ENCODE measurements at places on chromosomes 4 and X.
A peak's percentile ranks its signal among the peaks of the same experiment; 100 is the strongest.

DNA sequence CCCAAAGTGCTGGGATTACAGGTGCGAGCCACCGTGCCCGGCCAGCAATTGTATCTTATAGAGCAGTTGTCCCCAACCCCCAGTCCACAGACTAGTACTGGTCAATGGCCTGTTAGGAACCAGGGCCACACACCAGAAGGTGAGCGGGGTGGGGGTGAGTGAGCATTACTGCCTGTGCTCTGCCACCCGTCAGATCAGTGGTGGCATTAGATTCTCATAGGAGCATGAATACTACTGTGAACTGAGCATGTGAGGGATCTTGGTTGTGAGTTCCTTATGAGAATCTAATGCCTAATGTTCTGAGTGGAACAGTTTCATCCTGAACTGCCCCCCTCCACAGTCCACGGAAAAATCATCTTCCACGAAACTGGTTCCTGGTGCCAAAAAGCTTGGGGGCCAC is 328.0 kb upstream of the BOD1L1 start:
- DNase-seq, result no peak

- DNase-seq, result no peak
These were observed 26.4 kb downstream of the PRIMPOL start for GRCh38 chr4:184675821-184676492.

DNA sequence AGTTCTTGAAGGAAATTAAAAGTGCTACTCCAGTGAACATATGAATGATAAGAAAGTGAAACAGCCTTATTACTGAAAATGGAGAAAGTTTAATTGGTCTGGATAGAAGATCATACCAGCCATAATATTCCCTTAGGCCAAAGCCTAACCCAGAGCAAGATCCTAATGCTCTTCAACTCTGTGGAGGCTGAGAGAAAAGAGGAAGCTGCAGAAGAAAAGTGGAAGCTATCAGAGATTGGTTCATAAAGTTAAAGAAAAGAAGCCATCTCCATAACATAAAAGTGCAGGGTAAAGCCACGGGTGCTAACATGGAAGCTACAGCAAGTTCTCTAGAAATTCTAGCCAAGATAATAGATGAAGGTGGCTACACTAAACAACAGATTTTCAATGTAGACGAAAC is 85.5 kb upstream of the ATOH1 start:
- DNase-seq, result no peak

DNA sequence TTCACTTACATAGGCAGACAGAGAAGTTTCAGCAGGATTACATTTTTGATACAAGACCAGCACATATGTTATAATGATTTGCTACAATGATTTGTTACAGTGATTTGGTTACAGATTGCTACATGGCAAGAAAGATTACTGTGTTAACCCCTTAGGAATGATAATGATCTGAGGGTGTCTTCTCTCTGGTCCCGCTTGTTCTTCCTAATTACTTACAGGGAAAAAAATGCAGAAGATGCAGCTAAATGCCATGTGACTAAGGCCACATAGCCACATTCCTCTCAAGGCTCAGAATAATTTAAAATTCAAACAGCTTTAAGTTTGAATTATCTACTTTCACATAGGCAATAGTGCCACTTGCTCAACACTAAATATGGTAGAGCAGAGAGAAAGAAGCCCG is 9.7 kb upstream of the LAP3 start:
- DNase-seq, result no peak

GRCh38 chrX:53440101-53440500 is 5.9 kb upstream of the HSD17B10 start:
- DNase-seq, result no peak

- no peak for DNase-seq
These were observed 2140.1 kb upstream of the AGA start for GRCh38 chr4:179582164-179582905.

- DNase-seq, result no peak
These were observed 46.8 kb downstream of the HPGD start for GRCh38 chr4:174475528-174475927.

DNA sequence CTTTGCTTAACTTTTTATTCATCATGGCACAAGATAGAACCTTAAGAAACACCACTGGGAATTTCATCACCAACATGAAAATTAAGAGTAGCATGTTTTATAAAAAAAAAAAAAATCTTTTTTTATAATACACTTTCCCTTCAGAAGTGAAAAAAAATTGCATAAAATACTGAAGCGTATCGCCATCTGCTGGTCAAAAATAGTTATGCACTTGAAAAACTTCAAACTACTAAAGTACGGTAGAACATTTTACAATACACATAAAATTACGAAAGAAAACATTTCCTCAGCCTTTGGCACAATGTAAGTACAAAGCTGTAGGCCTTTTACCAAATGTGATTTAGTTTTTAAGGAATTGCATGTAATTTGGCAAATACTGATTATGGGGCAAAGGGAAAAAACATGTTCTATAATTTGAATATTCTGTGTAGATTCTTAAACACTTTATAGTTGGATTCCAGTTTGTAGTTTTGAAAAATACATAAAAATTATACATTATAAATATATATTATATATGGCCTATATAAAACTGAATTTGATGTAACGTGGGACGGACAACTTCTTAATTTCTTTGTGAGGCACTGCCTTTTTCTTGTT is 26.5 kb downstream of the HCCS start:
- DNase-seq, result peak; percentile 11

- DNase-seq, result no peak
These were observed 330.7 kb downstream of the PTTG2 start for GRCh38 chr4:38290914-38291313.

- DNase-seq, result no peak
These were observed 1.8 kb downstream of the PLXNA3 start for GRCh38 chrX:154459832-154460231.

DNA sequence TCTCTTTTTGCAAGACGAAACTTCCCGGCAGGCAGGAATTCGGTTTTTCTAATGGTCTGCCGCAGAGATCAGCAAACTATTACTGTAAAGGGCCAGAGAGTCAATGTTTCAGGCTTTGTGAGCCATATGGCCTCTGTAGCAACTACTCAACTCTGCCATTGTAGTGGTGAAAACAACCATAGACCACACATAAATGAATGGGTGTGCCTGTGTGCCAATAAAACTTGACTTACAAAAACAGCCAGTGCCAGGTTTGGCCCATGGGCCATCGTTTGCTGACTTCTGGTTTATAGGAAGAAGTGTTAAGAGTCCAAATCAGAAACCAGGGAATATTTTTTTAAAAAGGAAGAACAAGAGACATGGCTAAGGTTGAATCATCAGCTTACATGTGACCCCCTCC is 163.0 kb downstream of the SH3KBP1 start:
- no peak for DNase-seq

GRCh38 chr4:44150091-44150576 is 298.5 kb downstream of the KCTD8 start:
- DNase-seq, result no peak

GRCh38 chr4:83011689-83012199 is 1.1 kb upstream of the LIN54 start:
- no peak for DNase-seq

- DNase-seq, result no peak
These were observed 104.5 kb upstream of the VEGFC start for GRCh38 chr4:176897226-176897625.

DNA sequence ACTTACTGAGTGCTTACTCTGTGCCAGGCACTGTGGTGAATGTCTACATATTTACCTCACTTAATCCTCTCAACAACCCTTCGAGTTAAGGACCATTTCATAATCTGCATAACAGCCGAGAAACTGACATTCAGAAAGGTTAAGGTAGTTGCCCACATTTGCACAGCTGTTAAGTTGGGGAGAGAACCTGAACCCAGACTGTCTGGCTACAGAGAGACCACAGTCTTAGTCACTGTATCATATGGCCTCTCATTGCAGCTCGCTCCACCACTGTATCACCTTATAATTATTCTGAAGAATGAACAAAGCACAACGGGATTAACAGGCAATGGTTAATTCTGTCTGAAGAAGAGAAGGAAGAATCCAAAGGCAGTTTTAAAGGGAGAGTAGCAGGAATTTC is 98.5 kb downstream of the ADGRA3 start:
- DNase-seq, result no peak

- no peak for DNase-seq
These were observed 36.9 kb upstream of the MED14 start for GRCh38 chrX:40772290-40772689.

DNA sequence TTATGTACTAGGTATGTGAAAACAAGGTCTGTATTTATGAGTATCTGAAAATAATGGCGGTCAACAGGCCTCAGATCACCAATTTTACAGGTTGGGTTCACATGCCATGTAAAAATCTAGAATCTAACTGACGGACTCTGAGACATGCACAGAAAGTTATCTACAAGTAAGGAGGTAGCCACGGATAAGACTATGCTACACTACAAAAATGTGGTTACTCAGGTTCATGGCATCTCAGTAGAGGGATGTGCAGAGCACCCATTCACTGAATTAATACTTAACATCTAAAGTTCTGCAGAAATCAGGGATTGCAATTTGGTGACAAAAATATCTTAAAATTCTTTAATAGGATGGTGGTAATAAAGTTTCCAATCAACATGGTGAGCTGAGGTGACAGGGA is 155.9 kb downstream of the APBB2 start:
- DNase-seq, result no peak

DNA sequence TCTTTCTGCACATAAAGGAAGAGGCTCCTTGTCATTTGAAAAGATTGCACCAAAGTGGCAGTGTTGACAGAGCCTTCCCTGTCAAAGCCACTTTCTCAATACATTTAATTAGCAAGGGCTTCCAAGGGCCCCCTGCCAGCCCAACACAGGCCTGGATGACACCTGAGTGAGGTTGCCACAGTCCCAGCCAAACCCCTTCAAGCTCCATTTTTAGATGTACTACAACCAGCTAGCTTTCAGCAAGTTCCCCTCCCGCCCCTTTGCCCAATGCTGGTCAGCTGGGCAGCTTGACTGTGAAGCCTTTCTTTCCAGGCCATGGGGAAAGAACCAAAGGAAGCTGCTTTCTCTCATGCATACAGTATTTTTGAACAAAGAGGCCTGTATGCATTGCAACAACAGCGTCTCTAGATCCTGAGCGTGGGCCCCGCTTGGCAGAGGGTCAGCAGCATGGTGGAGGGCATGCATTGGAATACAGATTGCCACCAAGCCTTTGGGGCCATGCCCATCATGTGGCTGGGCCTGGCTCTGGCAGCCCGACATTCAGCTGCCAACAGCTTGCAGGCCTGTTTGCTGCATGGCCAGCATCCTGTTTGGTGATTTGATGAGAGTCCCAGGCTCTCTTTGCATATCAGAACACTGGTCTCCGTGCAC is 261.1 kb upstream of the GATB start:
- DNase-seq, result no peak

- no peak for DNase-seq
These were observed 655.1 kb upstream of the ADGRL3 start for GRCh38 chr4:60544981-60545380.

GRCh38 chrX:51144828-51145442 is 187.7 kb upstream of the NUDT10 start:
- peak; percentile 19 for DNase-seq

- DNase-seq, result no peak
These were observed 90.2 kb downstream of the CBR4 start for GRCh38 chr4:168919706-168920324.

DNA sequence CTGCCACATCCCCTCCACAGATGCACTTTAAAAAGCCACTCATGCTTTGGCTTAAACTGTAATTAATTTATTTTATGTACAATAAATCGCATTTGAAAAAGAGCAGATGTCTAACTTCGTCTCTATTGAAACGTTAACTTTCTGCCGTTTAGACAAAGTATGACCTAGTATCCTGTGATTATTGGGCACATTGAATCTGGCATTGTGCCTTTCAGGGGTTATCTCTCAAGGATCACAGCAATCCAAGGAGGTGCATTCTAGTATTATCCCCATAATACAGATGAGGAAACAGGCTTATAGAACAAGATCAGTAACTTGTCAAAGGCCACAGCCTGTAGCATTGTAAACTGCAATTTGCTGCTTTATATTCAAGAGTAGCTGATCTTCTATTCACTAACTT is 4.6 kb downstream of the RASL11B start:
- DNase-seq, result no peak

DNA sequence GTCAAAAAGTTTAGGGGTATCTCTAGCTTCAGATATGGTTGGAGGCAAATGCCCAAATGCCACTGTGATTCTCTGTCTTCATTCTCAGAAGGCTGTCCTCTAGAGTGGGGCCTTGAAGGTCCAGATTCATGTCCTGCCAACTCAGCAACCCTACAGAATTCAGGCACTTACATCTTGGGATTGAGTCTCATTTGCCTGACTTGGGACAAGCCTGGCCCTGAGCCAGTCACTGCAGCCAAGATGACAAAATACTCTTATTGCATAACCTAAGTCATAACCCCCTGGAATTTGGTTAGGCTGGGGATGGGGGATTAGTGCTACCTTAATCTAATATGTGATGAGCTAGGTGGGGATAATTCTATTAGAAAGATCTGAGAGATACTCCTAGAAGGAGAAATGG is 100.5 kb downstream of the AREG start:
- DNase-seq, result no peak

- no peak for DNase-seq
These were observed 67.1 kb downstream of the DTHD1 start for GRCh38 chr4:36348403-36348938.

- no peak for DNase-seq
These were observed 73.2 kb upstream of the ANXA10 start for GRCh38 chr4:168019019-168019651.

DNA sequence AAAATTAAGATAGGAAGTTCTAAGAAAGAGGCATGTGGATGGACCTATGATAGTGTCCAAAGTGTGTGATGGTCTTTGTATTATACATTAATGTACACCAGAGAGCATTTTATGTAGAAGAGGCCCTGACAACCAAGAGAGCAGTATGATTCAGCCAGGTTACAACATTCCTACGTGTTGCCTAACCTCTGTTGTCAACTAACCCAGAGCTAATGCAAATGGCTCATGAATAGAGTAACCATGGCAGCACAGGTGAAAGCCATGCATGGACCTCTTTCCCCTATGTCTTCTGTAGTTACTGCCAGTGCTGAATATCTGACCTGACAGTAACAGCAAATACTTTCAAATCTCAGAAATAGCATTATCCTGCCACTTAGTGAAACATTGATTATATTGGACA is 255.6 kb downstream of the NDST4 start:
- no peak for DNase-seq

DNA sequence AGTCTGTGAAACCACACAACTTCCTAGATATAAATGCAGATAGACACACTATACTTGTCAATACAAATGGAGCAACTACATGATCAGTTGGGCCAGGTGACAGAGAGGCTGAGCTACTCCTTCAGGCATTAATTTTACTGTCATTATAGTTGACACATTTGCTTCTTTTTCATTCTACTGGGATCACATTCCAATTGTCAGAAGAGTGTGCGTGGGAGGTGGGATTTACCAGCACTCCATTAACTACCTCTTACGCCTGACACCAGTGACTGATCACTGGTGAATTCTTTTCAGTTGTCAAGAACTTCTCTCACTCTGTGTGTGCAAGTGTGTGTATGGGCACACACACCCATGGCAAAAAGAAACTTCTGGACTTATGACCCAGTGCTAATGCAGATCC is 94.2 kb upstream of the DIAPH2 start:
- no peak for DNase-seq

DNA sequence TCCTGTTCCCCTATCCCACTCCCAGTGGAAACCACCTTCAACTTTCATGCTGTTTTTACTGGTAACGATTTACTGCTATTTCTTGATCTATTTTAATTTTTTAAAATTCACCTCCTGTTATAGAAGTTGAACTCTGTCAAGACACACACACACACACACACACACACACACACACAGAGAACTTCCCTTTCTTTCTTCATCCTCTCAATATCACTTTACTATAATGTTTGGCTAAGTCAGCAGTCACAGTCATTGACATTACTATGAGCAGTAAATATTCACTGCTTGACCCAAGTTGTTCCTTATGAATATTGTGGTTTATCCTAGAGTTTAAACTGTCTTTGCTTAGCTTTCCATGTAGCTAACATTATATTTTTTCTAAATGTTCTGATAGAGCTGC is 24.0 kb upstream of the SGMS2 start:
- no peak for DNase-seq
